AG09309 (cell line): ENCODE measurements at places on chromosomes 12 and 14.

DNA sequence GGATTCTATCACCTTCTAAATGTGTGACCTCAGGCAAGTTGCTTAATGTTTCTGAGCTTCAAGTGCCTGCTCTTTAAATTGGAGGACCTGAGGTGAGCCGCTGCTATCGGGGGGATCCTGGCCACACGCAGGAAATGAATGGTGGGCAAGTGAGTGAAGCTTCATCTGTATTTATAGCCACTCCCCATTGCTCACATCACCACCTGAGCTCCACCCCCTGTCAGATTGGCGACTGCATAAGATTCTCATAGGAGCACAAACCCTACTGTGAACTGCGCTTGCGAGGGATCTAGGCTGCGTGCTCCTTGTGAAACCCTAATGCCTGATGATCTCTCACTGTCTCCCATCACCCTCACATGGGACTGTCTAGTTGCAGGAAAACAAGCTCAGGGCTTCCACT is 158.6 kb upstream of the CCND2 start:
- no peak for DNase-seq

DNA sequence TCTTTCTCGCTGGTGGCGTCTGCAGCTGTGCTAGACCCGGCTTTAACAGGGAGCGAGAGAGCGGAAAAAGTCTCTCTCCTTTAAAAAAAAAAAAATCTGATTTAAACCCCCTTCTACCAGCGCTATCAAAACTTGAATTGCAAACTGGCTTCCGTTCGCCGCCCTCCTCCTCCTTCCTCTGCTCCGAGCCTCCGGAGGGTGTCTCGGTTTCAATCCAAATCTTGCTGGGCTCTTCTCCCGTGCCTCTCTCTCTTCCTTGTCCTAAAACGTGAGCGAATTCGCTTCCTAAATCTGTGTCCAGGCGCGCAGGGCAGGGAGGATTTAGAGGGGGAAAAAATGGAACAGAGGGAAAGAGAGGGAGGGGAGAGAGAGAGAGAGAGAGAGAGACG is 272 bp downstream of the TBX3 start:
- DNase-seq, result no peak

DNA sequence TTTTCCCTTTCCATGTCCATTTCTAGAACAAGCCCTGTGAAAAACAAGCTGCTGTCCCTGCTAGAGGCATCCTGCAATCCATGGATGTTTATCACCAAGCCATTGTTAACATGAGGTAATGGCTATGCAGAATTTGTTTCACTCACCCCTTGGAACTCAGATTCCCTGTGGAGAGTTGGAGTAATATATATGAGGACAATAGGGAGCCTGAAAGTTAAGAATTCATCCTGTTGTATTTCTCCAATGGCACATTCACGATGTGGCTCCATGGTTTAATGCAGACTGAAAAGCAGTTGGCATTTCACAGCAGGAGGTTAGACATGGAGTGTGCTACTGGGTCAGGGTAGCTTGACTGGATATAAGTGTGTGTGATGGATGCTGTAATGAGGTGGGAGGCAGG is 32.4 kb downstream of the GPR65 start:
- DNase-seq, result no peak

DNA sequence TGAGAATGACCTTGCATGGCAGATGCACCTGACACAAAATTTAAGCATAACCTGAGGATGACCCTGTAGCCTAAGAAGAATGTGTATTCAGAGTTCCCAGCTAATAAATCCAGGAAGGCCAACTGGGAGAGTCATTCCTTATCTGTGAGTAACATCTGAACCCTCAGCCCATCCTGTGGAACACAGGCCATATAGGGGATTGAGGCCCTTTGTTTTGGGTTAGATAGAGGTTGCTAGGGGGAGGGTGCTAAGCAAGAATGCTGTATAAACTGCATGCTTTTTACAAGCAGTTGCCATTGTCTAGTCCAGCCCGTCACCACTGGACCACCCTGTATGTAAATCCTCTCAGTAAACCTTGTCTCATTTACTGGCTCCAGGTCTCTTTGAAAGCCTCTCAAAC is 77.0 kb downstream of the BICD1 start:
- no peak for DNase-seq

GRCh38 chr14:64541261-64541971 is 875 bp downstream of the HSPA2 start:
- DNase-seq, result no peak

DNA sequence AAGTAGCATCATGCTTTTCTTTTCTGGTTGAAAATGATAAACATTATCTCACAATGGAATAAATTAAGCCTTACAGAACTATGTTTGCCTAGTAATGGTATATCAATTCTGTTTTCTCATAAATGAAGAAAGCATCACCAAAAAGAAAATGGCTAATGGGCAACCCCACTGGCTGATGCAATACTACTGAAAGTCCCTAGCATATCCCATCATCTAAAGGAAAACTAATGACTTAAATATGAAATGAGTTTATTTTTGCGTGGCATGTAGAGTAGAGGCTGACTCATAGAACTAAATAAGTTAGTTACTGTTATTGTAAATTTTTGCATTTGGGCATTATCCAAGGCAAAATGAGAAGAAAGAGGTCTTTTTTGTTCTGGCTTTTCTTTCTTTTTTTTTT is 1156.3 kb upstream of the SEL1L start:
- no peak for DNase-seq
